Osteocyte (in vitro differentiated cells): ENCODE measurements at places on chromosomes 6 and 20. TPM values are rescaled to one million over a fixed set of nuclear protein-coding genes. Genes with fewer than 3 reads are reported as not detected.

CEBPB gene
- total RNA-seq = 59.1 and 60.7 TPM in 2 replicates

DAAM2 gene
- 87.2 and 92.1 TPM in 2 replicates for total RNA-seq

TCF21 gene
- total RNA-seq = not detected in 2 replicates

HRH3 gene
- total RNA-seq = not detected in 2 replicates

SIRPB2 gene
- not detected in 2 replicates for total RNA-seq

TRDN gene
- not detected in 2 replicates for total RNA-seq

RAET1L gene
- total RNA-seq = not detected in 2 replicates

IP6K3 gene
- 3.0 and 4.0 TPM in 2 replicates for total RNA-seq

DNA sequence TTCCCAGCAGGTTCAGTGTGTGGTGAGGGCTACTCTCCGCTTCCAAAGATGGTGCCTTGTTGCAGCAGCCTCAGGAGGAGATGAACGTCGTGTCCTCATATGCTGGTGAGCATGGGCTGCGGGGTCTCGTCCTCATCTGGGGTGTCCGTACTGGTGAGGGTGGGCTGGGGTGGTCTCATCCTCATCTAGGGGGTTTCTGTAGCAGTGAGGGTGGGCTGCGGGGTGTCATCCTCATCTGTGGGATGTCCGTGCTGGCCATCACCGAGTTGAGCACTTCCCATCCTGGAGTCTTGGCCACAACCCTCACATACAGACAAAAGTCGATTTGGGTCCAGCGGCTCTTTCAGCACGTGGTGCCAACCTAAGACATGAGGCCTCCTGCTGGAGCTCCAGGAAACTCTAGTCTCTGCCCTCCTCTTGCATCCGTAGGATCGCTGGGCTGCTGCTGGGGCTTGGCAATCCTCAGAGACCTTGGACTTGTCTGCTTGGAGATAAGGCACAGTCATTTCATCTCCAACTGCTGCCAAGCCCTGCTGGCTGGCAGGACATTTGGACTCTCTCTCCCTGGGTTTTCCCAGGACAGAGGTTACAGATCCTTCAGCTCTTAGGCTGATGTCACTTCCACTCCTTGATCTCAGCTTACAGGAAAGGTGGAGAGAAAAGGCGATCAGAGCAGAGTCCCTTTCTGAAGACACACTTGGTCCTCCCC lies 160.4 kb downstream of the PACRG start:
- DNase-seq = no peak

DNA sequence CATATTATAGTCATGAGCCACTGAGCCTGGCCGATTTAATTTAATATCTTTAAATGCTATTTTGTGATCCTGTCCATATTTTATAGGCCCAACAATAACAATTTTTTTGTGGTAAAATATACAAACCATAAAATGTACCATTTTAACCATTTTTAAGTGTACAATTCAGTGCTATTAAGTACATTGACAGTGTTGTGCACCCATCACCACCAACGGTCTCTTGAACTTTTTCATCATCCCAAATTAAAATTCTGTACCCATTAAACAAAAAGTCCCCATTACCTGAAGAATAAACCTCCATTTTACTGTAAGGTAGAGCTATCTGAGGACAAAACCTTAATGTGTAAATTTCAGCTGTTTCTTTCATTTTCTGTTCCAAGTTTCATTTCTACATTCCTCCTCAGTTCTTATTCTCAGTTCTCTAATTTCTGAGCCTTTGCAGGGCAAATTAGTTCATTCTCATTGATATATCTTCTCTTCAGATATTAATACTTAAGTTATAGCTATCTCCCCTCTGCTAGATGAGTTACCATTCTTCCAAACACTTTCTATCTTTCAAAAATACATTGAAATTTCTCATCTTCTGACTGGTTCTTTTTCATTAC lies 10.3 kb downstream of the MTO1 start:
- no peak for DNase-seq

DNA sequence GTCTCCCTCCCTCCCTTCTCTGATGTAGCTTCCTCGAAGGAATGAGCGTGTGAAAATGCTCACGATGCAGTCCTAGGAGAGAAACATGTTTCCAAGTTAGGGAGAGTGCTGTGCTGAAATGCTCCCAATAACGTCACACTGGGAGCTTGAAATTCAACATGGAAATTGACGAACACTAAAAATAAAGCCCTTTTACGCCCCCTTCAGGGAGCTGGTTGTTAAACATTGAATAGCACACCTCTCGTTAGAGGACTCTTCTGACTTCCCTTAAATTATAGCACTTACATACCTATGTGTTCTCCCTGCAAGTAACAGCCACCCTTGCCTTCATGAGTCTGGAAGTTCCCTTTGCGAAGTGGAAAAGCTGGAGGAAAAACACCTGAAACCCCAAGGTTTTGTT lies 88.6 kb downstream of the BFSP1 start:
- no peak for DNase-seq

GRCh38 chr6:51261691-51262090 lies 443.0 kb downstream of the TFAP2B start:
- DNase-seq = no peak

- DNase-seq = no peak
Observed at GRCh38 chr6:75217193-75217592, 11.3 kb upstream of the COL12A1 start.

DNA sequence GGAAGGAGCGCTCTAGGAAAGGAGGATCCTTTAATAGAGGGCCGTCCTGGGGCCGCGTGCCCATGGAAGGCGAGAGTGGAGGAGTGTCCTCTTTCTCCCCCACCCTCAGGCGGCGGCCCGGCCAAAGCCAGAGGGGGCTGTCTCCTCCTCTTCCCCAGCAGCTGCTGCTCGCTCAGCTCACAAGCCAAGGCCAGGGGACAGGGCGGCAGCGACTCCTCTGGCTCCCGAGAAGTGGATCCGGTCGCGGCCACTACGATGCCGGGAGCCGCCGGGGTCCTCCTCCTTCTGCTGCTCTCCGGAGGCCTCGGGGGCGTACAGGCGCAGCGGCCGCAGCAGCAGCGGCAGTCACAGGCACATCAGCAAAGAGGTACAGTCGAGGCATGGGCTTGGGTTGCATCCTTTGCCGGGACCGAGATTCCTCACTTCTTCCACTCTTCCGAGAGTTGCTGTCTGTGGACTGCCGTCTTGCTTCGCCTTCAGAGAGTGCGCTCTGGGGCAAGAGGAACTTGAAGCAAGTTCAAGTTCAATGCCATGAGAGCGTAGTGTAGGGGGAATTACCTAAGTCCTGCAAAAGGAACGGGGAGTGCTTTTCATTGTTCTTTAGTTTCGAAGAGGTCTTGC lies at the start of gene LAMA2:
Gene LAMA2, plus strand, starts transcription at position 148 of the 621 bp plus-strand sequence. Its CDS starts 108 bp downstream, at position 256.
- DNase-seq = peak; percentile 87

- DNase-seq = no peak
Observed at GRCh38 chr6:119055069-119055468, 23.4 kb downstream of the FAM184A start.

GRCh38 chr6:21928827-21929226 lies 335.3 kb downstream of the SOX4 start:
- no peak for DNase-seq
